Motor neuron (in vitro differentiated cells): ENCODE measurements at places on chromosomes 4 and X. TPM values are rescaled to one million over a fixed set of nuclear protein-coding genes. Genes with fewer than 3 reads are reported as not detected.

- no peak for ATAC-seq
These were observed 87.8 kb downstream of the CLNK start for GRCh38 chr4:10596586-10597290.

GRCh38 chr4:109816894-109817293 is 1.3 kb downstream of the GAR1 start:
- ATAC-seq, result no peak

RFC1 gene
- total RNA-seq, result 23.0 and 33.7 TPM in 2 replicates

NAP1L3 gene
- total RNA-seq, result 48.2 and 50.6 TPM in 2 replicates

- ATAC-seq, result no peak
These were observed 208.4 kb upstream of the NPY2R start for GRCh38 chr4:154999950-155000578.

DNA sequence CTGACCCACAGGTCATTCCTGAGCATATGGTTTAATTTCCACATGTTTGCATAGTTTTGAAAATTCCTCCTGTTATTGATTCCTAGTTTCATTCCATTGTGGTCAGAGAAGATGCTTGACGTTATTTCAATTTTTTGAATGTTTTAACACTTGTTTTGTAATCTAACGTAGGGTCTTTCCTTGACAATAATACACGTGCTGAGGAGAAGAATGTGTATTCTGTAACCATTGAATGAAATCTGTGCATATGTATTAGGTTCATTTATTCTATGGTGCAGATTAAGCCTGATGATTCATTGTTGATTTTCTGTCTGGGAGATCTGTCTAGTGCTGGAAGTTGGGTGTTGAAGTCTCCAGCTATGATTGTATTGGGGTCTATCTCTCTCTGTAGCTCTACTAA is 486.4 kb upstream of the RPS6KA3 start:
- peak; percentile 29 for ATAC-seq

GRCh38 chrX:1449036-1449822 is 3.5 kb downstream of the ASMTL start:
- ATAC-seq, result no peak

XAGE1A gene
- total RNA-seq, result not detected in 2 replicates

GRCh38 chr4:189029976-189030504 is 890.8 kb downstream of the TRIML1 start:
- ATAC-seq, result no peak

ITIH6 gene
- total RNA-seq, result under 0.01 and 0.19 TPM in 2 replicates

DNA sequence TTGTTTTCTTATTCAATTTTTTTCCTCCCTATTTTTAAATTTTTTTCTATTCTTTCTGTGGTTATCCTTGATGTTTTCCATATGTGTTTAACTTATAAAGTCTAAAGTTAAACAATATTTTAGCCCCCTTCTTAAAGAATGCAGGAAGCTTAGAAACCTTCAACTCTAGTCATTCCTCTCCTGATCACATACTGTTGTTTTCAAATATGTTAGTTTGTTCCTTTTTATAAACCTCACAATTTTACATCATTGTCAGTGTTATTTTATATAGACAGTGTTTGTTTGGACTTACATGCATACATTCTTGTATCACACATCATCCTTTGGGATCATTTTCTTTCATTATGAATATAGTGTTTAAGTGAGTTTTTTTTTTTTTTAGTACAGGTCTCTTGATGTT is 31.6 kb downstream of the KANTR start:
- no peak for ATAC-seq

DCAF8L2 gene
- total RNA-seq, result 0.05 and 0.44 TPM in 2 replicates

- peak; percentile 86 for ATAC-seq
These were observed 83.6 kb downstream of the MXRA5 start for GRCh38 chrX:3262901-3263300.

TLR10 gene
- total RNA-seq, result 0.05 TPM in 1 of 2 replicates, not detected in the other

EMCN gene
- total RNA-seq, result 3.1 TPM in 2 replicates

GRCh38 chrX:101229170-101229569 is 9.6 kb downstream of the DRP2 start:
- no peak for ATAC-seq

DNA sequence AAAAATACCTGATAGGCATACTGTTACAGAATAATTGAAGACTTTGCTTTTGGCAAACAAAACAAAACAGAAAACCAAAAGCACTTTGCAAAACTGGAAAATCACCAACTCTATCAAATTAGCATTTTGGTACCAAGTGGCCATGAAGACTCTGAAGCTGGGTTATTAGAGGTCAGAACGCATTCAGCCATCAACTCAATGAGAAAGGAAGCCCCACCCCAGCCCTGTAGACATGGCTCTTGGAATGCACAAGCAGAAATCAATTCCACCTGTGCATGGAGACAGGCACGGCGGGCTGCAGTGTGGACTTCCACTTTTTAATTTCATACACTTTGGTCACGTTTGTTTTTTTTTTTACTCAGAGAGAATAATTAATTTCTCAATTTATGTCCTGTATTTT is 93.6 kb upstream of the DHX15 start:
- ATAC-seq, result no peak

GRCh38 chr4:184942444-184943425 is 75.6 kb upstream of the HELT start:
- ATAC-seq, result no peak

GRCh38 chr4:147570616-147571015 is 46.6 kb upstream of the TMEM184C start:
- no peak for ATAC-seq

DNA sequence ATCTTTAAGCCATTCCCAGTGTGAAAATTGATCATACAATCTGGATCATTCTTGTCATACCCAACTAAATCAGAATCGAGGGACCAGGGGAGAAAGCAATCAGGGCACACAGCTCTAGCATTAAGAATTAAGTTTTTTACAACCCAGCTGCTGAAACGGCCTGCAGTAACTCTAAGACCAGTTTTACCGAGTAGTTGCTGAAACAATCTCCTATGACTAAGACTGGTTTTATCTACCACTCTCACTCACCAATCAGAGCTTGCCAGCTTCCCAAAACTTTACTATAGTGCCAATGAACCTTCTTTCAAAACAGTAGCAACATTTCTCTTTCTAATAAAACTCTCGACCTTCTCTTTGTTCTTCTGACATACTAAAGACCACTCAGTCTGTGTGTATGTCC is 2.8 kb upstream of the SAP30 start:
- no peak for ATAC-seq

GRCh38 chrX:76433219-76433618 is 5.7 kb downstream of the MAGEE1 start:
- no peak for ATAC-seq

- ATAC-seq, result no peak
These were observed 192.3 kb upstream of the ATP6AP2 start for GRCh38 chrX:40388441-40388840.

HEPH gene
- 6.6 and 7.1 TPM in 2 replicates for total RNA-seq

CLCN4 gene
- 24.3 and 24.4 TPM in 2 replicates for total RNA-seq

GRCh38 chrX:86460760-86461159 is 312.5 kb downstream of the DACH2 start:
- no peak for ATAC-seq

- no peak for ATAC-seq
These were observed 183.0 kb upstream of the SFRP2 start for GRCh38 chr4:153971899-153972298.

GRCh38 chr4:152360045-152360410 is 175.9 kb downstream of the FBXW7 start:
- ATAC-seq, result peak; percentile 59

DNA sequence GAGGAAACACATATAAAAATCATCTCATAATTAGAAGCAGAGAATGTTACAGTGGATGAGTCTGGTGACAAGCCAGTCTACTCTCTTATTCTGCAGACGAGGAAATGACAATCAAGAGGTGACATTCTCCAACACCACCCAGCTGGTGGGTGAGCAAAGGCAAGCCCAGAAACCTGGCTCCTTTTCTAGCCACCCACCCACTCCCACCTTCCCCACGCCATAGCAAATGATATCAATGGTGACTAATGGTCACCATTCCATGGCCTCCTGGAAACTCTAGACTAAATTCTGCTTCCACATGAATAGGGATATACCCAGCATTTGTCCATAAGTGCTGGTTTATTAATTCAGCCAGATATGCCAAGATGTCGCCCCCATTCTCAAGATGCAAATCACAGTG is 10.7 kb downstream of the SEL1L3 start:
- no peak for ATAC-seq

BGN gene
- total RNA-seq, result 0.08 TPM in 1 of 2 replicates, not detected in the other

DNA sequence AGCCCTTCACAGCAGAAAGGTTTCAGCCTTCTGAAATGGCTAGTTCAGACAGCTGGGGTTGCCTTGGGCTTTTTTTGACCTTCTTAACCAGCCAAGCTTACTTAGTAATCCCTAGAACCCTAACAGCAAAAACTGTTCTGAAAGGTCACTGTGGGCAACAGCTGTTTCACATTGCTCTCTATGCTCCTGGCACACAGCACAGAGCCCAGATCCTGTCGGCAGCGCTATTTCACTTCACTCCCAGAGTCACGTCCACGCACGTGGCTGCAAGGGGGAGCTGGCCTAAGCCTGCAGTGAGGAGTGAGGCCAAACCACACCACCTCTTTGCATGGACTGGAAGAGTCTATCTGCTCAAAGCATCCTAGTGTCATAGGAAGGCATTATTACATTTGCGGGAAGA is 32.0 kb upstream of the STS start:
- ATAC-seq, result no peak

DNA sequence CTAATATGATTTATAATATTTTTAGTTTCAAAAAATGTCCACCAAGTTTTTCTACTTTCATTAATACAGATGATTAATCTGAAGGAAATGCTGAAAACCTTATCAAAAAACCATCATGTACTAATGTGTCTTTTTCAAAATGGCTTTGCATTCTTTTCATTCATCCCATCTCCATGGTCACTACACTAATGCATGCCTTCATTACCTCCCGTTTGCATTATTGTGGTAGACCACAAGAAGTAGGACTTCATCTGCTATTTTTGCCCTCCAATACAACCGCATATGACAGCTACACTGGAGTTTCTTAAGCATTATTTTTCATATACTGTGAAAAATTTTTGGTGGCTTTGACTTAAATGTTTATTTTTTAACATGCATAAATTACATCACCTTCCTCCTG is 37.9 kb upstream of the FSTL5 start:
- ATAC-seq, result no peak

S100G gene
- not detected in 2 replicates for total RNA-seq

INTU gene
- 15.4 and 15.8 TPM in 2 replicates for total RNA-seq

DNA sequence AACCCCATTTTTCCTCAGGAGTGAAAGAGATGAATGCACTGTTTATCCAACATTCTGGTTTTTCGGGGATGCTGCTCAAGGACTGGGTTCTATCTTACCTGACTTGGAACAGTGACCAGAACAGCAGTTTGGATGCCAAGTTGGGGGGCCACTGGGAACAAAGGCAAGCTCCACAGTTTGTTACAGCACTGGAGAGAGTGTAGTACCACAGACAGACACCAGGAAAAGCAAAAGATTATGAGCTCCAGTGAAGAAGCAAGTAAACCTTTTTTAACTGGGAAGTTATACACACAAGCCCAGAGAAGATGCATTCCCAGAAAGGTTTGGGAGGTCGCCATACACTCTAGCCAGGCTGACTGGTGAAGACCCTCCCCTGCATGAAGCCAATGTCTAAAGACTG is 13.6 kb downstream of the C4orf36 start:
- no peak for ATAC-seq

USP51 gene
- total RNA-seq, result 3.0 and 3.2 TPM in 2 replicates

- ATAC-seq, result no peak
These were observed 121.2 kb upstream of the NAP1L5 start for GRCh38 chr4:88818631-88819470.

CLGN gene
- 22.5 and 23.5 TPM in 2 replicates for total RNA-seq

MAGEA2 gene
- total RNA-seq, result 2.4 and 3.2 TPM in 2 replicates

GRCh38 chr4:8236920-8237195 is 32.7 kb upstream of the HTRA3 start:
- ATAC-seq, result no peak

GAGE2A gene
- not detected in 2 replicates for total RNA-seq

LRPAP1 gene
- total RNA-seq, result 53.4 and 54.7 TPM in 2 replicates

SYTL5 gene
- total RNA-seq, result 0.23 and 0.29 TPM in 2 replicates

ODAPH gene
- total RNA-seq, result not detected in 2 replicates

DNA sequence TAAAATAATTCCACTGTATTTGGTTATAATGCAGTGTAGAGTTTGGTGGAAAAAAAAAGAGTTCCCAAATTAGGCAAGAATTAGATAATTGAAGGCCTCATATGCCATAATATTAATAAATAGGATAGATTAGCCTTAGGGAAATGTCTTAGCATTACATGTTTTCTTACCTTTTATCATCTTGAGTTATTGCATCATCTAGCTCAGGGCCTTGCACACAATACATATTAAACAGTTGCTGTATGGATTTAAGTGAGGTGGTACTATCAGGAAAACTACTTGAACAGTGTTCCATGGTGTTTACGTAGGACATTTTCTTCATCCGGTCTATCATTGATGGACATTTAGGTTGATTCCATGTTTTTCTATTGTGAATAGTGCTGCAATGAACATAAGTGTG is 419.4 kb downstream of the EPHA5 start:
- ATAC-seq, result no peak

GRCh38 chrX:16654093-16654492 is 4.1 kb downstream of the S100G start:
- no peak for ATAC-seq

TNMD gene
- total RNA-seq, result 0.11 and 0.44 TPM in 2 replicates

DNA sequence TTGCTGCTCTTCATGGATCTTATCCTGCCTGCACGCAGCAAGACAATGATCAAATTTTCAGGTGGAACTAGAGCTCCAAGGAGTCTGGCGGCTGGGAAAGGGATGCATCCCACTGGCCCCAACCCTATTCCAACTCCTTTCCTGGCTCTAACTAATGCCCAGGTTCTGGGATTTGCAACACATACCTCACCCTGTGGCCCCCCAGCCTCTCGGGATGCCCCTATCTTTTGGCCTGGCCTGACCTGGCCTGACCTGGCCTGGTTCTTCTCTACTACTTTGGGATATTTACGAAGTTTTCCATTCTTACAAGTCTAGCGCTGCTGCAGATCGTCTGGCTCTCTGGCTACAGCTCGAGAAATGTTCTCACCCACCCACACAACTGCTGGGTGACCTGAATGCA is 56.4 kb upstream of the CDKN2AIP start:
- no peak for ATAC-seq

MSX1 gene
- total RNA-seq, result 1.5 and 1.7 TPM in 2 replicates

DNA sequence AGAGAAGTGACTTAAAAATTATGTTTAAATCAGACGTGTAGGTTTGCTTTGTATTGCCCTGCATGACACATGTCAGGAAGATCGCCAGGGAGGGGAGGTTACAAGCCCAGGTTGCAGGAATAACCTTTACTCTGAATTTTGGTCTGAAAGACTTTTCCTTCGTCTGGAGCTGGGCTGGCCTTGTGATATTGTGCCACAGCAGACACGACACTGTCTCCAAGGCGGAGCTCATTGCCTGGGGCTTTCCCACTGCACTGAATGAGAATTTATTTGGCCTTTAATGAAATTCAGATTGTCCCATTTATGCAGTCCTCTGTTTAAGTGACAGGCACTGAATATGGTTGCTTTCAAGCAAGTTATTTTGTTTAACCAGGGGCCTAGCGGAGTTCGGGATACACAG is 45.1 kb downstream of the RHOH start:
- ATAC-seq, result peak; percentile 31

DNA sequence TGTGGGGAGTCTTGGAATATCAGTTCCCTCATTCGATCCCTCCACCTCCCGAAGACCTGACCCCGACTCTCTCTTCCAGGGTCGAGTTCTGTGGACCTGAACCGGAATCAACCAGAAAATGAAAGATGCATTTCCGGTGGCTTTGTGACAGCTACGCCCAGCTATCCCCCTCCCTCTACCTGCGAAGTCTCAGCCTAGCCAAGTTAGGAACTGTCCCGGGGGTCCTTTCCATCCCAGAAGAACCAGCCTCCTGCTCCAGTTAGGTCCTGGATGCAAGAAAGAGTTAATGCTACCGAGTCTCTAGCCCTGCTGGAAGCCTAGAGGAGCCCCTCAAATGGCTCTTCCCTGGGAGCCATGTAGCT is 13.4 kb upstream of the ETDC start:
- no peak for ATAC-seq

- no peak for ATAC-seq
These were observed 69.2 kb downstream of the FBXO8 start for GRCh38 chr4:174214101-174214878.

TBC1D8B gene
- 3.0 and 5.9 TPM in 2 replicates for total RNA-seq
